ENCODE measurements at places on chromosomes 13 and 19.

DNA sequence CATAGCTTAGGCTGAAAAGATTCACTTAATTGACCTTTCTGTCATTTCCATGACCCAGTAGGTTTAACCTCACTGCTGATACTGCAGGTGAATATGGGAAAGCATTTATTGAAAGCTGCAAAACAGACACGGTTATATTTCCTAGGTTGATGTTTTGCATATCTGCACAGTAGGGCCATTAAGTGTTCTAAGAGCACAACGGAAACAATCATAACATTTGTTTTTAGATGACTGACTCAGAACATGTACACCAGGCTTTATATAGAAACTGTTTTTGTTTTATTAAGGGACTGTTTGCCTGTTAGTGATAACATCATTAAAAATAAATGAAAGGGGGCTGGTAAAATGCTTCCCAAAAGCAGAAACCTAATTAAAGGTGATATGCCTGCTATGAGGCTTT lies 367.8 kb downstream of the DACH1 start:
- DNase-seq, result no peak

- DNase-seq, result no peak
These were observed 277.3 kb downstream of the ATP8A2 start for GRCh38 chr13:25649001-25649633.

DNA sequence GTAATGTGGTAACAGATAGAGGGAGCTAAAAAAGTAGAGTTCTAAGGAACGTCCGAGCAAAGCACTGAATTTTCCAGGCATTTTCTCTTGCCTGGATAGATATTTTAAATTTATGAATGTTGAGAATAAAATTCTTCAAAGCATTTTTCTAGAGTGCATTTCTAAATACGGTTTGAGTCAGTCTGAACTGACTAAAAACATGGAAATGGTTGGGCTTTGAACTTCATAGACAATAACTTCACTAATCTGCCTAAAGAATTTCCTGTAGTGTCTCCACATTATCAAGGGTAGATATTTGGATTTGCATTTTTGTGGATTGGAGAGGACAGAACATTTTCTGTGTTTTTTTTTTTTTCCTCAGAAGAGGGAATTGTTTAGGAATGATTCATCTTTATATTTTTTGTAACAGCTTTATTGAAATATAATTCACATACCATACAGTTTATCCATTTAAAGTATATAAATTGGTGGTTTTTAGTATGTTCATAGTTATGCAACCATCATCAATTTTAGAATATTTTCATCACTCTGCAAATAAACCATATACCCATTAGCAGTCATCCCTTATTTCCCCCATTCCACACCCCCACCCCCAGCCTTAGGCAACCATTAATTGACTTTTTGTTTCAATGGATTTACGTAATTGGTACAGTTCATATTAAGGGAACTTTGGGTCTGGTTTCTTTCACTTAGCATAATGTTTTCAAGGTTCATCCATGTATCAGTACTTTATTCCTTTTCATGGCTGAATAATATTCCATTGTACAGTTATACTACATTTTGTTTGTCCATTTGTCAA lies 20.7 kb downstream of the GARRE1 start:
- peak; percentile 89 for DNase-seq

- peak; percentile 24 for DNase-seq
These were observed 49.8 kb downstream of the KATNAL1 start for GRCh38 chr13:30257468-30258099.

DNA sequence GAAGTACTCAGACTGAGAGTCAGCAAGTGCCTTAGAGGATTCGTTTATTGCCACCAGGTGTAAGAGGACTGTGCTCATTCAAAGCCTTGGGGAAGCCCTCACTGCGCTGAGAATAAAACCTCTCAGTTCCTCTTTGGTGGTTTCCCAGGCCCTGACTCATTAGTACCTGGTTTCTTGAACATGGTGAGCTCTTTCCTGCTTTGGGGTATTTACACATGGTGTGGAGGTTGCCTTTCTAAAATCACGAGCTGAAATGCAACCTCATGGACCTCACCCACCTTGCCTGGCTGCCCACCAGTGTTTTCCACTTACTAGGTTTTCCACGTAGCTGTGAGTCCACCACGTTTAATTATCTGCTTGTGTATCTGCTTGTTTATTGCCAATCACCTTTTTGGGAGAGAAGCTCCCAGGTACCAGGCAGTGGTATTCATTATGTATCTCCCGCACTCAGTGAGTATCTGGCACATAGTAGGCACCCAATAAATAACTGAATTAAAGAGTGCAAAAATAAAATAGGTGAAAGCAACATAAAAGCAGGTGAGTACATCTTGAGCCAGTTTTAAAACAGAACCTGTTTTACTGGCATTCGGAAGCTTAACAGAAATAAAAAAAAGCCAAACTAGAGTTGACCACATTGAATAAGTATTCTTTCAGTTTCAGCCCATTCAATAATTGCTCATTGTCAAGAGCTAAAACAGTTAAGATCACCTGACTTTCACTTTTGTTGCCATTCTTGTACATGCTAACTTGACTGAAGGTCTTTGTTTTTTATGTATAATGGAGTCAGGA lies 533.0 kb downstream of the MYO16 start:
- DNase-seq, result no peak

DNA sequence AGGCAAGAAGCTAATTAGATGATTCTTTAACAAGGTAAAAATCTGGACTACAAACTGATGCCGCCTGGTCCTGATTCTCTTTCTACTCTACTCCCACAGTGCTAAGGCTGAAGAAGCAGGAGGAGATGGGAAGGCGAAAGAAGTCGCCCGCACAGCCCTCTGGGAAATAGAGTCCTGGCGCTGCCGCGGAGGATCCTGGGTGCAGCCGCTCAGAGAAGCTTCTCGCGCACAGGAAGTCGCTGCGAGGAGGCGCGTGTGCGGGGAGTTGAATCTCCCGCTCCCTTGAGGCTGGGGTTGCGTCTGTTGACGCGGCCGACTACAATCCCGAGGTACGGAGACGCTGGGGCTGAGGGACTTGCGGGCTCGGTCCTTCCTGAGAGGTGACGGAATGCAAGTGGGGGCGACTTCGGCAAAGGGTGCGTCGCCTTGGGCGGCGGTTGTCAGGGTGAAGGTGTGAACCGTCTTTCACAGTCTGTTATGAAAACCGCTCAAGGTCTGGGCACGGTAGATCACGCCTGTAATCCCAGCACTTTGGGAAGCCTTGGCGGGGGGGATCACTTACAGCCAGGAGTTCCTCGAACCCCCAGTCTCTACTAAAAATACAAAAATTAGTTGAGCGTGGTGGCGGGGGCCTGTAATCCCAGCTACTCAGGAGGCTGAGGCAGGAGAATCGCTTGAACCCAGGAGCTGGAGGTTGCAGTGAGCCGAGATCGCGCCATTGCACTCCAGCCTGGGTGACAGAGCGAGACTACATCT lies at the start of gene ZNF473:
ZNF473 (plus strand) TSS at position 212 of the 756 bp plus-strand sequence. CDS start 5,078 bp downstream, outside the sequence.
- DNase-seq, result peak; percentile 97

- DNase-seq, result no peak
These were observed 1048.2 kb upstream of the MIR17HG start for GRCh38 chr13:90299238-90299637.

GRCh38 chr13:81986308-81986707 lies 1645.4 kb upstream of the SPRY2 start:
- no peak for DNase-seq

DNA sequence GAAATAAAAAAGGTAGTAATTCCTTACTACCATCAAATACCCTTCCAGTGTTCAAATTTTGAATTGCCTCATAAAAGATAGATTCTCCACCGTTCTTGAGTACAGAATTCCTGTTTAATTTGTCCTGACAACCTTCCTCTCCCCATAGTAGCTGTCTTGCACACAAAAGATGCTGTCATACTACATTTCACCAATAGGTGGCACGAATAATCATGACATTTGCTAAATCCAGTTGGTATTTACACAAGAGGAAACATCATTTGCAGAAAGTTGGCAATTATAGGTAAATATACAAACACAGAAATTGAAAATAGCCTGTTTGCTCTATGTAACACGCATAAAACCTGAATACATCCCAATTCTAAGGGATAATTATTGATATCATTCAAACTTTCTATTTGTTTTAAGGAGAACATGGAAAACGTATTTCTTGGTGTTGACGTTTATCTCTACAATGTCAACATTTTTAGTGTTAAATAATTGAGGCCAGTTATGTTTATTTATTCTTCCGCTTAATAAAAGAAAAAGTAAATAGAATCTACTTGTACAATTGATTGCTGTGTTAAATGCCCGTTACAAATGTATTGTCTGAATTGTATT lies 58.3 kb upstream of the CLDN10 start:
- DNase-seq, result peak; percentile 48

- no peak for DNase-seq
These were observed 52.2 kb downstream of the RFC3 start for GRCh38 chr13:33870046-33870668.

- no peak for DNase-seq
These were observed 162.7 kb downstream of the POSTN start for GRCh38 chr13:37435881-37436280.

DNA sequence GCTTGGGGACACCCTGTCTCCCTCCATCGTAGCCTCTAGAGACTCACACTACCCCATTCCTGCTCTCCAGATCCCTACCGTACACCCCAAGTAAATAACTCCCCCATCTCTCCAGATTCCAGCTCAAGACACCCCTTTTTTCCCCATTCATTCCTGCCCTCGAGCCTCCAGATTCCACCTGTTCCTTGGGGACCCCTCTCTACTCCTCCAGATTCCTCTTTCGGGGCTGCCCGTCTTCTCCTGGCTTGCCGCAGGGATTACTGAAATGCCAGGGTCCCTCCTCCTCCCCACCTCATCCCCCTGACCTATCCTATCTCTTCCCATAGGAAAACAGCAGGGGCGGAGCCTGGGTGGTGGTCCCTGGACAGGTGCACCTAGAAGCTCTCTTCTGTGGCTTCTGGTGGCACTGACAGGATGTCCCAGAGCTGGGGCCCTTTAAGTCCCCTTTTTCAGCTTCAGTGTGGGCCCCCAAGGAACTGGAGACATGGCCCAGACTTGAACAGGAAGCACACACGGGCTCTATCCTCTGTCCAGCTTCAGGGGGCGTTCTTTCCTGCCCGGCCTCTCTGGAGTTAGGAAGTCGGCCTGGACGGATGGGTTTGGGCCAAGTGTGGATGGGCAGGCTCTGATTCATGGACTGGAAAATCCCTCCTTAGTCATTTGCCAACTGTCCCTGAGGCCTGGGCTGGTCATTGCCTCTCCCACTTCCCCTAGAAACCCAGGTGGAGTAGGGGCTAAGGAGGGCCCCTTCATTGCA lies 1.2 kb downstream of the ZSWIM4 start:
- DNase-seq, result peak; percentile 98

GRCh38 chr13:112971288-112971643 lies 2.3 kb downstream of the MCF2L start:
- no peak for DNase-seq

- DNase-seq, result no peak
These were observed 221.7 kb downstream of the KCNRG start for GRCh38 chr13:50236898-50237318.

GRCh38 chr13:95559100-95559499 lies 6.6 kb downstream of the CLDN10 start:
- no peak for DNase-seq

DNA sequence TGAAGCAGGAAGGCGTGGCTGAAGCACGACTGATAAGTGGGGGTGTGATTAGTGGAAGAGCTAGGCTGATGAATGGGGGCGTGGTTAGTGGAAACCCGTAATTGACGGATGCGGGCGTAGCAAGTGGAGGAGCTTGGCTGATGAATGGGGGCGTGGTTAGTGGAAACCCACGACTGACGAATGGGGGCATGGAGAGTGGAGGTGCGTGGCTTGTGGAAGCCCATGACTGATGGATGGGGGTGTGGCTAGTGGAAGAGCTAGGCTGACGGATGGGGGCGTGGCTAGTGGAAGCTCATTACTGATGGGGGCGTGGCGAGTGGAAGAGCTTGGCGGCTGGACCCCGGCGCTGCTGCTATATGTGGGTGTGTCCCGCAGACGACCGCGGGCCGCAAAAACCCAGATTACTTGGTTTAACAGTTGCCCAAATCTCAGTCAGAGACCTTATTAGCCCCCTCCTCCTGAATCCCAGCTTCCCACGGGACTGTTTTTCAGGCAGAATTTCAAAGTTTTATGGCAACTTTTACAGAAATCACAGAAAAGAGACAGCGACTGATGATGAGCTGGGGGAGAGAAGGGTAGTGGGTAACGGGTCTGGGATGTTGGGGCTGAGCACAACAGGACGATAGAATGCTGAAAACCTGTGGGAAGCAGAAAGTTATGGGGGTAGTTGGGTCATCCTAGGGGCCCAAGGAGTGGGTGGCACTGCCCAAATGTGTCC lies 9.0 kb upstream of the MEIS3 start:
- DNase-seq, result peak; percentile 100

DNA sequence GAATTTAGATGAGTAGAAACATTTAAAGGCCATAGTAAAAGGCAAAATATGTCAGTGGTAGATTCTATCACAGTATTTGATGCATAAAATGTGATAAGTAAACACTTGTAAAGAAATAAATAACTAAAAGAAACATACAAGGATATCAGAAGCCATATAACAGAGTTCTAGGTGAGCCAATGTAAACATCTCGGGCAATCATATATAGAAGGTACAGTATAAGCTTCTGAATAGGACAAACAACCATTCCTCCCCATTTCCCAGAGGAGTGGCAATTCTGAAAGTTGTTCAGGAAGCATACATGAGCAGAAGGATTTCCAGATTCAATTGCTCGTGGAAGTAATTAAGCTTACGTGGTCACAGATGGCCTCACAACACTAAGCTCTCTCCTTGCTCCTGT lies 267.3 kb downstream of the LHFPL6 start:
- DNase-seq, result no peak

DNA sequence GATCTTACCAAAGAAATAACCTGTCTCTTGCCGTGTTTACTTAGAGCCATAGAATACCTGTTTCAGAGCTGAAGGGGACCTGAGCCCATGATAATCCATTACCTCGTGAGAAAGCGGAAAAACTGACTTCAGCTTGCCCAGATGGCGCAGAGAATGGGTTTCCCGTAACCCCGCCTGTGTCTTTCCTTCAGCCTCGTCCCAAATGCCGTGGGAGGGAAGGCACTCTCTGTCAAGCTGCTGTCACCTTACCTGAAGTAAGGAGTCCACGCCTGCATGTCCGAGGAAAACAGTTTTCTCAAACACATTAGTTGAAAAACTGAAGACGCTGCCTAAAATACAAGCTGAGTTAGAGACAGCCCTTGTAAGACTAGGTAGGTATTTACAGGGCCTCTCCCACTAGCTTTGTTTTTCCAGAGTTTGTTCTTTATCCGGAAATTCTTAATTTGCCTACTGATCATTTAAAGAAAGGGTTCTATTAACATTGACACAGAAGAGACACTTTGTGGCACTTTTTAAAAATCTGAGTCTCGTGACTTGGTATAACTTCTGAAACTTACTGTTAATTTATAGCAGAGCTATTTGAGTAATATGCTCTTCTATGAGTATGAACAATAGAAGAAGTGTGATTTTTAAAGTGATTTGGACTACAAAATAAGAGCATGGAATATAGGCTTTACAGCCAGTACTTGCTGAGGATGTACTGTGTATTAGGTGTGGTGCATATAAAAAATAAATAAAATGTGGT lies 1.3 kb upstream of the INTS6 start:
- peak; percentile 31 for DNase-seq

GRCh38 chr19:18833849-18834643 lies 2.3 kb downstream of the UPF1 start:
- no peak for DNase-seq

- peak; percentile 44 for DNase-seq
These were observed 92.1 kb downstream of the AKAP11 start for GRCh38 chr13:42363941-42364612.

Data from EL (cell line).